Kidney (tissue), 22 donors: ENCODE measurements at places on chromosomes 11 and 22. TPM values are rescaled to one million over a fixed set of nuclear protein-coding genes. Genes with fewer than 3 reads are reported as not detected.

A4GALT gene
- total RNA-seq = 186 TPM

DNA sequence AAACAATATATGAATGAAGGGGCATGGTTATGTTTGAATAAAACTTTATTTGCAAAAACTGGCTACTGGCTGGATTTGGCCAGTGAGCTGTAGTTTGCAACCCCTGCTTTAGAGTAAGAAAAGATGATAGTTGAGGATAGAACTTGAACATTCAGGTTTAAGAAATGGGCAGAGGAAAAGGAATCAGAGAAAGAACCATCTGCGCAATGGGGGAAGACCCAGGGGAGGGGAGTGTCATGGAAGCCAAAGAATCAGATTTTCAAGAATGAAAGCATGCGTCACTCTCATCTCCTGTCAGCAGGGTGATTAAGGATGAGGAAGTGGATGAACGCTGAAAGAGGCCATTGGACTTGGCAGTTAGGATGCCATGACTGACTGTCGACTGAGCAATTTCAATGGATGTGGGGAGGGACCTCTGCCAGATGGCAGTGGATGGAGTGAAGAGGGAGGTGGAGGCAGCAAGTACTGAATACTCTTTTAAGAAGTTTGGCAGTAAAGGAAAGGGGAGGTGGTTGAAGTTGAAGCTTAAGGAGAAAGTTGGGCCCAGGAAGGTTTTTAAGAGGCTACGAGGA, 21.2 kb downstream of the FAT3 start:
- DNase-seq = no peak

CHST1 gene
- 2.8 TPM for total RNA-seq

DNA sequence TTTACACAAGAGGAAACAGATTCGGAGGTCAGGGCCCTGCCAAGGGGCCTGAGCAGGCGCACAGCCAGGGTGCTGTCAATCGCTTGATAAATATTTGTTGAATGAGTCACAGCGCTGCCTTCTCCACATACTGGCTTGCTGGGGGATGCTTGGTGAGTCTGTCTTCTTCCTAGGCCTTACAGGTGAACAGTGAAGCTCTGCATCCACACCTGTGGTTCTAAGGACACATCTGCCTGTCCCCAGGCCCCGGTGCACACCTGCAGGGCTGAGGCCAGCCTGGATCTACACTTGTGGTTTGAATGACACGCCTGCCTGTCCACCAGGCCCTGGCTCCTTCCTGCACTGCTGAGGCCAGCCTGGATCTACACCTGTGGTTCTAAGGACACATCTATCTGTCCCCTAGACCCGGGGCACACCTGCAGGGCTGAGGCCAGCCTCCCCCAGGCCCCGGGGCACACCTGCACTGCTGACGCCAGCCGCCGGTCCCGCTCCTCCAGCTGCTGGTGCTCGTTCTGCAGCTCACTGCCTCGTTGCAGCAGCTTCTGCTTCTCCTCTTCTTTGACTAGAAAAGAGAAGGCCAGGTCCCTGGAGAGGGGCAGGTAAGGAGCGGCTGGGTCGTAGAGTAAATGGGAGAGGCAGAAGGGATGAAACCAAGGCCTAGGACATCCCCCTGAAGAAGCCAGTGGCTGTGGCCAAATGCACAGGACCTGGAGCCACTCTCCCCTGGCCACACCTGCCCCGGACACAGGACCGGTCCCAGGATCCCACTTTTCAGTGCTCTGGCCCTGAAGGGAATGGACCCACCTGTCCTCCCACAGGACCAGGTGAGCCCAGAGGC, 124.6 kb downstream of the PHF21B start:
- DNase-seq = peak; percentile 3

- DNase-seq = peak; percentile 29
Measured at GRCh38 chr11:15901054-15901453, 455.3 kb downstream of the SOX6 start.

DNA sequence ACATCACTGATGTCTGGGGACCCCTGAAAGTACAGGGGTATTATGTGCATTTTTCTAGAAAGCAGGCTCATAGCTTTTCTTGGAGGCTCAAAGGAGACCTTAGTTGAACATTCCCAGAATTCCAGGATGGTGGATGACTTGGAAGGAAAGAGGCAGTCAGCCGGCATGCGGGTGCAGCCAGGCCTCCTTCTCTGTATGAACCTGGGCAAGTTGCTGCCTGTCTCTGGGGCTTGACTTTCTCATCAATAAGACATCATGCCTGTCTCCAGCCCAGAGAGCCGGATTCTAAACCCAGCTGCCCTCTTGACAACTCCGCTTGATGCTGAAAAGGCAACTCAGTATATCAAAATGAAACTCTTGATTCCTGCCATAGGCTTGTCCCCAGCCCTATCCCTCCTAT, 12.6 kb downstream of the MS4A15 start:
- DNase-seq = no peak

DNA sequence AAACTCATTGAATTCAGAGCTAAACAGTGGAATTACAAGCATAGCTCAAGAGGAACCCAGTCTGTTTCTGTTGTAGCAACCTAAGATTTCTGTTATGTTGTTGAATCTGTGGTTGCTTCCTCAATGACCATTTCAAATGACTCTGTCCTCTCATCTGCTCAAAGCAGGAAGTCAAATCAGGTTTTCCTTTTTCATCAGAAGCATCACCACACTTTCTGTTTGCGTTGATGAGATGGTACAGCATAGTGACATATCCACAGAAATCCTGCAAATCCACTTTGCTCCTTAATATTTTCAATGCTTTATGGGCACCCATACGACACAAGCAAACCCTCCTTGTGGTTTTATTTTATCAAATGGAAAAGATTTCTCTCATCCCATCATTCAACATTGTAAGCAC, 12.6 kb upstream of the UCP2 start:
- no peak for DNase-seq

DNA sequence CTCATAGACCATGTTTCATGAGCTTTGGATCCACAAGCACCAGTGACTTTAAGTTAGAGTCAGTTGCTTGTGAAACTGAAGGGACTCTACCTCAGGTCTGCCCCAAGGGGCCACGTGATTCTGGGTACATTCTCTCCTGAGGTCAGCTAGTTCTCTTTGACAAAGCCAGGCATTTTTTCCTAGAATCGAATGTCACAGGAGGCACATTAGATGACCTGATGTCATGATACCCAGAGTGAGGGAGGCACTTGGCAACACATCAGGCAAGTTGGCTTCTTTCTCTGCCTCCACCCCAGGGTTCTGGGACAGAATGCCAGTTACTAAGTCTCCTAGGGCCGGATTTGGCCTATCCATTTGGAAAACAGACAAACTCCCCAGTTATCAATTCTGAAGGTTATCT, 93.0 kb downstream of the APIP start:
- no peak for DNase-seq

- no peak for DNase-seq
Measured at GRCh38 chr11:102364991-102365390, 18.0 kb downstream of the BIRC2 start.

DNA sequence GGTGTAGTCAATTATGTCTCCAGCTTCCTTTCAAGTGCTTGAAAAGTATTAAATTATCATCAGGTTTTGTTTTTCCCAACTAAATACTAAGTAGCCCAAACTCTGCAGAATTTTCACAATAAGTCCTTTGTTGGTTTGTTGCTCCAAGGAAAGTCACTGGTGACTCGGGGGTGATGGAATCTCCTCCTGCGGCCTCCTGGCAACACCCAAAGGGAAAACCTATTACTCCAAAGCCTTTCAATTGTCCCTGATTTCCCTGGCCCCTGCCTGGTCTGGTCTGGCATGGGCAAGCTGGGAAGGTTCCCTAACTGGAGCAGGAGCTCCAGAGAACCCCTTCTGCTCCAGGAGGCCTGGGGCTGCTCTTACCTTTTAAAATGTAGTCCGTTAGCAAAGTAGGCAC, 47.9 kb downstream of the FEZ1 start:
- no peak for DNase-seq

DNA sequence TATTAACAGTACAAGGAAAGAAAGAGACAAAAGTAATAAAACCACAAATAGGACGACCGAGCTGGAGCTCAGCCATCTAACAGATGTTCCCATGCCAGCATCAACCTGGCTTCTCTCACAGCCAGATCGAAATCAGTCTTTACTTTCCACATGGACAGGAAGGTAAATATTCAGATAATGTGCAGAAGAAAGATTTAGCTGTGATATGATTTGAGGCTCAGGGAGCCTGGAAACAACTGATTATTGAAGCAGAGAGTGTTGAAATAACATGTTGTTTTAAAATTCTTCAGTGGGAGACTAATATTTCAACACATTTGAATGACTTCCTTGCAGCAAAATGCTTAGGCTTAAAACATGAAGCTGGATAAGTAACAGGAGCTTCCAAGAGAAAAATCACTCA, 546.8 kb downstream of the ETS1 start:
- DNase-seq = no peak

GRCh38 chr22:30717952-30718351, 23.3 kb downstream of the OSBP2 start:
- no peak for DNase-seq

DNA sequence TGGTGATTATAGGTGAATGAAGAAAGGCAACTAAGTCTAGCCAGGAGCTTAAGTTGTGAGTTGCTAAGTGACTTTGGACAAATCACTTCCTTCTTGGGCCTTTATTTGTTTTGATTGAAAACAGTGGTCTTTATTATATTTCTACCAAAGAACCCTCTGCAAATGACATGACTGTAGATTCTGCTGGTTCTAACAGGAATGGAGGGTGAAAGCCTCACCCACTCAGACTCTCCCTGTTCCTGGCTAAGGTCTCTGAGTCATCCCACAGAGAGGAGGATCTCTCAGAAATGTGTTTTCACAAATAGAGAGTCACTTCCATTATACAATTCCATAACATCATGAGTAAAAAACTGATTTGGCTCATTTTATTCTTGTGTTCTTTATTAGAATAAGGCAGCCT, 583.9 kb upstream of the LRRC4C start:
- DNase-seq = no peak

SCT gene
- not detected for total RNA-seq

- DNase-seq = peak; percentile 63
Measured at GRCh38 chr22:32818446-32819115, 17.1 kb downstream of the TIMP3 start.

KCNJ1 gene
- 175 TPM for total RNA-seq

DNA sequence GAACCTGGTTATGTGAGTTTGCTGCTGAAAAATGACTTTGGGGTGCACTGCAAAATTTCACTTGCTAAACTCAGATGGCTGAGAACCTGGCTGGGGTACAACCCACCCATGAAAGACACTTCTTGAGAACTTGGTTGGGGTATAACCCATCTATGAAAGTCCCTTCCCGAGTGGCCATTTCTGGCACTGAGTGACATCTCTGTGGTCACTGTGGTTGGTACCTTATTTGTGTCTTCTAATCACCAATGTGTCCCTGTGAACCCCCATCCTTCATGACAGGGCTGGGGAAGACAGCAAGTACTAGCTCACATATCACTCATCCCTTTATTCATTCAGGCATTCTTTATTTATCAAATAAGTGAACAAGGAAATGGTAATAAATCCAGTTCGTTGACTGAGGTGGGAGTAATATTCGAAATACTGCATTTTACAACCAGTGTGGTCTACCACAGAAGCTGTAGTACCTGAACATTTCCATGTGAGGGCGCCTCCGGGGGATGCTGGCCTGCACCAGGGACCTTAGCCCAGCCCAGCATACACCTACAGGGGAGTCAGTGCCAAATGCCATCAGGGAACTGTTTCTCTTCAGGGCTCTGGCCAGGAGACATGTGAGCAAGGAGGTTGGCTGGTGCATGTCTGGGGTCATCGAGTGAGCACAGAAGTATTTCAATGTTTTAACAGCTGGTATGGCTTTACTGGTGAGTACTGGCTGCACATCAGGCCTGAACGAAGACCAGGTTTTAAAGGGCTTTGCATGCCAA, 122.1 kb downstream of the CSNK2A3 start:
- no peak for DNase-seq

- DNase-seq = no peak
Measured at GRCh38 chr11:43278193-43278956, 33.4 kb upstream of the API5 start.

OR2AT4 gene
- total RNA-seq = not detected

TRMT2A gene
- total RNA-seq = 50.0 TPM

DNA sequence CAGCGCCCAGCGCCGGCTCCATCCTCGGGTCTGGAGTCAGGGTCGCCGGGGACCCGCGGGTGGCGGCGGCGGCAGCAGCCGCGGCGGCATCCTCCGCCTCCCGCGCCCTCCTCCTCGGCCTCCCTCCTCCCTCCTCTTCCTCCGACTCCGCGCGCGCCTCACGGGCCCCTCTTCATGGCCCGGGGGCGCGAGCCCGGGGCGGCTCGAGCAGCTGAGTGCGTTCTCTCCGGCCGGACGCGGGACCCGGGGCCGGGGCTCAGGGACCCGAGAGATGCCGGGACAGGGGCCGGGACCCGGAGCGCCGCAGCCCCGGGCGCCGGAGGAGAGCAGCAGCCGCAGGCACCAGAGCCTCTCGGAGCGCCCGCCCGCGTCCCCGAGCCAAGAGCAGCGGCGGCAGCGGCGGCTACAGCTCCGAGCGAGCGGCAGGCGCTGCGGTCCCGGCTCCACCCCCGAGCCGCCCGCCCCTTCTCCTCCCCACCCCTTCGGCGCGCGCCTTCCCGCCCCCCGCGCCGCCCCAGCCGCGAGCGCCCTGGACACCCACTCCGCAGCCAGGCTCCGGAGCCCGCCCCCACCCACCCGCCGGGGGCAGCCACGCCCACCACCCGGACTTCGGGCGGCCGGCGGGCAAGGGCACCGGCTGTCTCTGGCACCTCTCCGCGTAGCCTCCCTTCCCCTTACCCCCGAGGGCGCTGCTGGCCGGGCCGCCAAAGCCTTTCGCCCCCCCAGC, at the start of gene CHST1:
CHST1 (minus strand) TSS at position 417 of the 727 bp plus-strand sequence. CDS start 14,699 bp downstream, outside the sequence.
- peak; percentile 62 for DNase-seq

TRMU gene
- total RNA-seq = 40.5 TPM

RASD2 gene
- total RNA-seq = 3.4 TPM

DNA sequence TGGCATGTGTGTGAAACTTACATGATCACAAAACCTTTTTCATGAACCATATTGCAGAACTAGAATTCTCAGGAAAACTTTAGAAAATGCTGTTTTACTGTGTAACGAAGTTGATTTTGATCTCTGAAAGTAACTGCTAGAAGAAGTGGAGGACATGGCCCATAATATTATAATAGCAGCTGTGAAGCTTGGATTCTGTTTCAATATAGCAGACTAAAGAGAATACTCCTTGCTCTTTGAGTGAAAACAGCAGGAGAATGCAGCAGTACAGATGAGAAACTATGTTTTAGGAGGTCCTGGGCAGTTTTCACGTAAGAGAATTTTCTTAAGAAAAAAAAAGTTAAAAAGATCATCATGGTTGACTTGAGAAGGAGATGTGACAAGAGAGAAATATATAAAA, 76.7 kb upstream of the POU2AF2 start:
- no peak for DNase-seq

DNA sequence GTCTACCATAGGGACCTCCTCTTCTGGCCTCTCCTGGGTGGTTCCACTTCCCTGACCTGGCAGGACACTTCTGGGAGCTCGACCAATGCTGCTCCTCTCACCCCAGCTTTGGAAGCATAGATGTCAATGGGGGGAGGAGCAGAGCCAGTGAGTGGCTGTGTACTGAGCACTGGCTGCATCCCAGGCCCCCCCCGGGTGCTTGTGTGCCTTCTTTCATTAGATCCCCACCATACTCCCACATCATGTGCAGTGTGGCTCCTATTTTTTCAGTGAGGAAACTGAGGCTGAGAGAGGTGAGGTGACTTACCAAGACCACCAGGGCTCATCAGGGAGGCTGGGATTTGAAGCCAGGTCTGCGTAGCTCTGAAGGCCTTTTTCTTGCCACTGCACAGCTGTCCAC, 44.3 kb downstream of the LRRC32 start:
- DNase-seq = no peak

- DNase-seq = no peak
Measured at GRCh38 chr11:79043726-79044125, 397.1 kb downstream of the TENM4 start.
